ENCODE measurements at places on chromosomes 4 and X.

- no peak for DNase-seq
These were observed 43.0 kb downstream of the CCDC158 start for GRCh38 chr4:76377911-76378310.

- DNase-seq: no peak
These were observed 578 bp upstream of the DKK2 start for GRCh38 chr4:107036584-107037198.

GRCh38 chrX:110671068-110671803, 124.4 kb downstream of the CHRDL1 start:
- no peak for DNase-seq

GRCh38 chr4:3855646-3856045, 89.5 kb downstream of the ADRA2C start:
- DNase-seq: no peak

GRCh38 chrX:13059637-13060499, 15.4 kb upstream of the FAM9C start:
- DNase-seq: no peak

DNA sequence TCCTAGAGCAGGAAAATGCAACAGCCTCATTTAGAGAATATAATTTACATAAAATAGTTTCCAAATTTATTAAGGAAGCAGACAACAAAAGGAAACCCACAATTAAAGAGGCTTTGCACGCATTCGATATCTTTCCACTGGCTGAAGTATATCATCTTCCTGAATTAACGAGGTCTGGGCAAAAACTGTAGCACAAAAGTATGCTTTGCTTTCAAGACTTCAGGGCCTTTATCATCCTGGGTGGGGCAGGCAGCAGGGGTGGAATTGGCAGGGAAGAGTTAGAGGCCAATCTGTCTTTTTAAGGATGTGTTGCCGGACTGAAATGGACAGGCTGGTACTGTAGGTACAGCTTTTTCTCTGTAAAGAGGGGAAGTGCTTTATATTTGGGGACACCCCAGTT, 17.0 kb upstream of the STX18 start:
- DNase-seq: no peak

GRCh38 chrX:150575419-150575814, 7.0 kb downstream of the MTM1 start:
- DNase-seq: no peak

DNA sequence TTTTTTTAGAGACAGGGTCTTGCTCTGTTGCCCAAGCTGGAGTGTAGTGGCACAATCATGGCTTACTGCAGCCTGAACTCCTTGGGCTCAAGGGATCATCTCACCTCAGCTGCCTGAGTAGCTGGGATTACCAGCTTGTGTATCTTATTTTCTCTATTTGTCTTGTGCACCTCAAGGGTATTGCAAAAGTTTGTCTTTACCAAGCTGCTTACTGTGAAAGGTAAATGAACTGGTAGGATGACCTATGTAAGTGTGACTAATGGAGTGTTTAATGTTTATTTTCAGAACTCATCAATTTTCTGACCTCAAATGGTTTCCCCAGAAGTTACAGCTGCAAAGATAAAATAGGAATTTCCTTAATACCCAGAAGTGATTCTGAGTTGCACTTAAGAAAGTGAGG, 5.3 kb upstream of the FGA start:
- DNase-seq: no peak

DNA sequence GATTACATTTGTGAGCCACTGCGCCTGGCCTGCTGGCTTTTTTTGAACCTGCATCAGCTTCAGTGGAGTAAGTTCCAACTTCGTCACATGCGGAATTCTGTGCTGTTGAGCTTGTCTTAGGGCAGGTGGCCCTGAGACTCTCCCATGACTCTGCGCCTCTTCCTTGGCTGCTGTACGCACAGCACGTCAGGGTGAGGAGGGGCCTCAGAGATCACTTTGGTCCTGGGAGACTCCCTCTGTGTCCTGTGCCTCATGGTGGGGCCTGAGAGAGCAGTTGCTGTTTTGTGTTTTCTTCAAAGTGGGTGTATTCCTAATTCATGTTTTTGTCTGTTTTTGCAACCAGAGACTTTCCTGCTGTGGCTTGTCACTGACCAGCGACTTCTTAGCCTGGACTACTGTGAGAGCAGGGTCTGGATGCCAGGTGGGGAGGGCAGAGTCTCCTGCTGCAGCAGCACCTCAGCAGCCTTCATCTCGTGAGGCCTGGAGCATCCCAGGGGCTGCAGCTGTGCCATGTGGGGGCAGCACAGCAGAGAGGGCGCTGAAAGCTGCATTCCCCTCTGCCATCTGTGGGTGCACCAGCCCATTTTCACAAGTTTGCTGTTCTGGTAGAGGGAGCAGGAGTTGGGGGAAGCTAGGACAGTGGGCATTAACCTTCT, 107.8 kb downstream of the TNIP2 start:
- DNase-seq: no peak

DNA sequence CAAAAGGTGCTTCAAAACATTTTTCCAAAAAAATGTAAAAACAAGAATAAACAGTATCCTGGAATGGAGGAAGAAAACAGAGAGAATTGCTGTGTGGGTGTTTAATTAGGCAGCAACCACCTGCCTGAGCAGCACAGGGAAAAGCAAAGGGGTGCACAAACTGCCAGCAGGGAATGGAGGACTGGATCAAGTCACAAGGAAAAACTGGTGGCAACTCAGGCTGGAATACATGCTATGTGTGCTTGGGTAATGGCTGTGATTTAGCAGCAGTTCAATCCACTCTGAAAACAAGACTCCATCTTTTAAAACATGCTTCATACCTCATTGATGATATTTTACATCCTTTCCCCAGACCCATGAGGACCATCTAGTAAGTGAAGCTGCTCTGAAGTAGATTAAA, 179.5 kb downstream of the HS6ST2 start:
- DNase-seq: no peak

DNA sequence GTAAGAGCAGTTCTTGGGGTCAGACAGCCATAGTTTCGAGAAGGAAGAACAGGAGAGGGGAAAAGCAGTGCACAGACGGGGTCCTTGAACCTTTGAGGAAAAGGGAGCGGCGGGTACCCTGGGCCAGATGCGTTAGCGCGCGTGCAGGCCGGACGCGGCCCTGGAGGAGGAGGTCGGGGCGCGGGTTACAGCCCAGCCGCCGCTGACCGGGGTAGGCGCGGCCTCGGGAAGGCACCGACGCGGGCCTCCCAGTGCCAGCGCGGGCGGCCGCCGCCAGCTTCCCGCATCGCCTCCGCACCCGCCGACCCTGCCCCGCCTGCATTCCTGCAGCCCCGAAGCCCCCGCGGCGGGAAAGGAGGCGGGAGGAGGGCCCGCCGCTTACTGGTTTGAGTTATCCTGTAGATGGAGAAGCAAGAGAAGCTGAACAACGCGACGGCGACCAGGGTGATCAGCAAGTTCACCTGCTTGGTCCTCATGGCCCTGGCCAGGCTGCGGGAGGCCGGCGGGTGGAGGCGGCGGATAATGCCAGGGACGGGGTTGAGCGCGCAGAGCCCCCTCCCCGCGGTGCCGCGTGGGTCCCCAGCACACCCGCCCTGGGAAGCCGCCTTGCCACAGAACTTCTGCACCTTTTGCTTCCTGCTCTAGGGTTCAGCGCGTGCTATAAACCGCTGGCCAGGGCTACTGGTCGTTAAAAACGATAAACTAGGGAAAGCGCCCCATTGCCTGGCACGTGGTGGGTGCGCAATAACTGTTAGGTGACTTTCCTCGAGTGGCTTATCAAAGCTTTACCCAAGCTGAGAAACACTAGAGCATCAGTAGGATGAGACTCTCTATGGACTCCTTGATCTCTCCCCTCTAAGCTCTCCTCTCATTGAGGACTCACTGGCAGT, at the start of gene MGAT4D:
Gene MGAT4D (minus strand): TSS at position 547 of the 890 bp plus-strand sequence. CDS start 71 bp downstream, at position 476.
- no peak for DNase-seq

DNA sequence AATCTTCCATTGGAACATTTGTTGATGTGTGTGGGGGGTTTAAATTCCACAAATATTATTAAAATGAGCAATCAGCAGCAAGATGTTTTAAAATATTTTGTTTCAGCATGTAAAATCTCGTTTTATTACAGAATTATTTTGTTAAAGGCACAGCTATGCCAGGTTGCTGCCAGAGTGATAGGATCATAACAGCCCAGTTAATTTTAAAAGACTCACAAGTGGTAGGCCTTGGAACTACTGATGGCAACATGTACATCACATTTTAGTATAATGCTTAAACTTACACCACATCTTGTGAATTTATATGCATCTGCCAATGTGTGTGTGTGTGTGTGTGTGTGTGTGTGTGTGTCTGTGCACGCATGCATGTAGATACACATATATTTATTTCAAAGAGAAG, 97.8 kb upstream of the SPRY1 start:
- DNase-seq: no peak

DNA sequence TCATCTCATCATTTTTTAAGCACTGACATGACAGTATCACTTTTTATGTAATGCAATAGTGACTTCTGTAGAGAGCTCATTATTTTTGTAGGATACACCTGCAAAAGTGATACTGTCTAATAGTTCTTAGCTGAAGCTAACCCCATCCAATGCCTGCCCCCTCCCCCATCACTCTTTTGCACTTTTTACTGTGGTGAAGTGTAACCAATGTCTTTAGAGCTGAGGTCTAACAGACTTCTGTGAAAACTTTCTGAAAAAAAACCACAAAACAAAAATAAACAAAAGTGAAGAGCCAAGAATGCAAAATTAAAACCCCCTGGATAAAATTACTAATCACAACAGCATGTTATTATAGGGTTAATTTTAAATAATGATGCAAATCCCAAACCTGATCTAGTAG, 301.1 kb downstream of the ANK2 start:
- DNase-seq: no peak

GRCh38 chrX:48779399-48779798, 7.0 kb upstream of the GATA1 start:
- DNase-seq: no peak

GRCh38 chr4:47074816-47075215, 43.4 kb downstream of the GABRB1 start:
- DNase-seq: no peak

- no peak for DNase-seq
These were observed 37.4 kb downstream of the OCRL start for GRCh38 chrX:129577473-129577872.

GRCh38 chrX:9443327-9443726, 21.5 kb upstream of the TBL1X start:
- no peak for DNase-seq

DNA sequence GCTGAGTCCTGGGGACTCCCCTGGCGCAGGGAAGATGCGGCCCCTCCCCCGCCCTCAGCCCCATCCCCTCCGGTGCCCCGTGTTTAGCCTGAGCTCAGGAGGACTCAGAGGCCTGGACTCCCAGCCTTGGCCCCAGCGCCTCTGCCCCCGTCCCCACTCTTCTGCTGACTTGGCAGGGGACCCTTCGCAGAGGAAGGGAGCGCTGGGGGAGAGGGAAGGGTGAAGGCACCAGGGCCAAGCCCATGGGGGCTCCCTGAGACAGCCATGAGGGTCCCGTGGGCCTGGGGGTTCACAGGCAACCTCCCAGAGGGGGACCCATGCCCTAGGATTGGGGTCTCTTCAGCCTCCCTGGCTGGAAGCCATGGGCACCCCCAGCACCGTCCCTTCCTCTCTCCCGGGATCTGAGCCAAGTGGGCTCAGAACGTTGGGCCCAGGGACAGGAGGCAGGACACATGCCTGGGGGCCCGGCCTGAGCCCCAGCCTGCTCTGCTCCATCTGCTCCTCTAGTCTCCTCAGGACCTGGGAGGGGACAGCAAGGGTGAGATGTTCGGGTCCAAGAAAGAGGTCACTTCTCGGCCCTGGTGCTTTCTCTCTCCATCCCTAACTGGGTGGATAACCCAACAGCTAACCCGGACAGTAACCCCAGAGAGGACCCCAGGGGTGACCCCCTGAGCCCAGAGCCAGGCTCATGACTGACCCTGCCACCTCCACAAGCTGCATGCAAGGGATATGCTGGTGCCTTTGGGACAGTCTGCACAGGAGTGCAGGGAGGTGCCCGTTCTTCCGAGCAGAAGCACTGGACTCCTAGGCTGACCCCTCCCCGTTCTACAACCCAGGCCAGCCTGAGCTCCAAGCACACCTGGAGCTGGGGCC, 1.5 kb upstream of the CPLX1 start:
- DNase-seq: no peak

GRCh38 chr4:151721466-151721865, 39.3 kb downstream of the GATB start:
- no peak for DNase-seq

- DNase-seq: no peak
These were observed 56.6 kb upstream of the BEX4 start for GRCh38 chrX:103158317-103158621.

DNA sequence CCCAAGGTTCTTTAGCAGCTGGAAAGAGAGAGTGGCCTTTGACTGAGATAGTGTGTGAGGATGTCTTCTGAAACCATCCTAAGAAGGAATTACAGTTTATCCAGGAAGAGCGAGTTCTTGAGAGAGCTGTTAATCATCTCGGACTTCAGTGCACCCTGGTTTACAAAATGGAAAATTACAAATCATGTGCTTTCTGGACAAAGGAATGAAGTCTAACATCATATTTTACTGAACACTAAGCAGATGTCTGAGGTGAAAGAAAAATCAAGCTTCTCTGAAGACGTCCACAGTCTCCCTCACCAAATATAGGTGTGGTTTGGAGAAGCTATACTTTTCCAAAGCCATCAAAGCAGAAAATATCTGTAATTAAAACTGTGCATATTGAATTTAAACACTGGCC, 30.8 kb upstream of the CYP2U1 start:
- no peak for DNase-seq

DNA sequence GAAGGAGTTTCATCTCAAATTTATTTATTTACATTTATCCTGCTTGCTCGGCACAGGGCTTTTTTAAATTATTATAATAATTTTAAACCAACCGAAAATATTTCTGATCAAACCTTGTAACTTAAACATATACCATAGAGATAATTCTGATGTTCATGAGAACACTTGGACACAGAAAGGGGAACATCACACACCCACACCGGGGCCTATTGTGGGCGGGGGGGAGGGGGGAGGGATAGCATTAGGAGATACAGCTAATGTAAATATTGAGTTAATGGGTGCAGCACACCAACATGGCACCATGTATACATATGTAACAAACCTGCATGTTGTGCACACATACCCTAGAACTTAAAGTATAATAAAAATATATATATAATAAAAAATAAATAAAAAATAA, 2.9 kb downstream of the ANXA5 start:
- no peak for DNase-seq

- no peak for DNase-seq
These were observed 1.2 kb upstream of the TMEM144 start for GRCh38 chr4:158208963-158209640.

DNA sequence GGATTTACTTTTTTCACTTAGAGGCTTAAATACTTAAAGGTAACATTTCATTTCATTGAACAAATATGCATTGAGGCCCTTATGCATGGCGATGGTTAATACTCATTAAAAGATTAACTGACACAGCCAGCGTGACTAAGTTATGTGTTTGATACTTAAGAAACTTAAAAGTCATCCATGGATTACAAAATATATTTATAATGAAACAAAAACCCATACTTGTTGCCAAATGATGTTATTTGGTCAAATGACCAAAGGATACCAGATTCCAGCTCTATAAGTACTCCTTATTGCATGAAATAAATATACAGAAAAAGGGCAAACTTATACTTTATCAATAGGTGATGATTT, 26.7 kb downstream of the ZNF330 start:
- no peak for DNase-seq

GRCh38 chr4:109156356-109156755, 146.1 kb downstream of the COL25A1 start:
- DNase-seq: no peak

Measured in vagina (tissue), 2 donors.